Kidney tubule cell (primary cell): ENCODE measurements at places on chromosomes 13 and 19.
A peak's percentile ranks its signal among the peaks of the same experiment; 100 is the strongest.

DNA sequence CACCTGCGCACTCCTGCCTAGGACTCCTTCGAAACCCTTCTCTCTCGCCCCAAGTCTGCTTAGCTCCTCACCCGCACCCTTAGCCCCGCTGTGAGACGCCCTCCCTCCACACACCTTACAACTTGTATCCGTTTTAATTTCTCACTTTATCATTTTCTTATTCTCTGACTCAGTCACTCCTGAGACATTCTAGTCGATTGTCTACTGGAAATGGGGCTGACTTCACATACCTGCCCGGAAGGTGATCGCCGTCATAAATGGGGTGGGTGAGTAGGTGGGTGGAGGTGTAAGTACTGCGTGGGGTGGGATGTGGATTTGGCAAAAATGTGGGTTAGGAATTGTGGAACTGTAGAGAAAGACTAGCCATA is 714 bp downstream of the NDFIP2 start:
- peak; percentile 70 for DNase-seq

GRCh38 chr13:106835477-106835876 is 267.5 kb upstream of the ARGLU1 start:
- no peak for DNase-seq

- DNase-seq: peak; percentile 23
Measured at GRCh38 chr13:98225036-98225940, 48.2 kb upstream of the RNF113B start.

GRCh38 chr19:5492635-5493409 is 37.6 kb downstream of the ZNRF4 start:
- DNase-seq: no peak

DNA sequence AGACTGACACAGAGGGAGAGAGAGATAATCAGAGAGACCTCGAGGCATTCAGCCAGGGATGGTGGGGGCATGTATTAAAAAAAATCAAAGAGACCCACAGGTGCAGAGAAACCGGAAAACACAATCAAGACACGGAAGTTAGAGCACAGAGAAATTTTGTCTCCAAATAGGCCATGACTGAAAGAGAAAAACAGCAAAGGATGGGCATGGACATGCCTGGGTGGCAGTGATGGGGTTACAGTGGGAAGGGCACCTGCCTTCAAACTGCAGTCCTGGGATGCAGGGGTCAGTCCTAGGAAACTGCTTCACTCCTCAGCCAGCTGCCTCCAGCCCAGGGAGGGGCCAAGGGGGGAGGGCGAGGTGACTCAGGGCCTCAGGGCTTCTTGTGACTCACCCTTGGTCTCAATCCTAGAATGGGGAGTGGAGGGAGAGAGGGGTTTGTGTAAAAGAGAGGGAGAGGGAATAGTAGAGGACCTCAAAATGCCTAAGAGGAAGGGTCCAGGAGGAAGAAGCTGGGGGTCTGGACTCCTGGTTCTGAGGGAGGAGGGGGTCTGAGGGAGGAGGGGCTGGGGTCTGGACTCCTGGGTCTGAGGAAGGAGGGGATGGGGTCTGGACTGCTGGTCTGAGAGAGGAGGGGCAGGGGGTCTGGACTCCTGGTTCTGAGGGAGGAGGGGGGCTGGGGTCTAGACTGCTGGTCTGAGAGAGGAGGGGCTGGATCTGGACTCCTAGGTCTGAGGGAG is 3.6 kb upstream of the KCNN4 start:
- peak; percentile 83 for DNase-seq

DNA sequence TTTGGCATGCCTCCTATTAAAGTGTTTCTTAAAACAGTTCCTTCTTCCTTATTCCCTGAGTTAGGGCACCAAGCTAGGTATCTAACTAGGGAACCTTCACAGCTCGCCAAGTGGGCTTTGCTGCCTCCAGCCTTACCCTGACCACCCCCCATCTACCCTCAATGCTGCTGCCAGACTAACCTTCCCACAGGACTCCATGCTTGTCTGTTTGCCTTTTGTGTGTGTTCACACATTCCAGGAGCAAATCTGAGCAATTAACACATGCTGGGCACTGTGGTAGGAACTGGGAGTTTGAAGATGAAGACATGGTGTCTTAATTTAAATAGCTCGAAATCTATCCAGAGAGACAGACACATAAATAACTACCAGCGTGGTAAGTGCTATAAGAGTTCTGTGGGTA is 185.2 kb downstream of the MZT1 start:
- no peak for DNase-seq

GRCh38 chr13:112903071-112903577 is 65.9 kb upstream of the MCF2L start:
- no peak for DNase-seq

- DNase-seq: no peak
Measured at GRCh38 chr13:22375151-22375550, 704.3 kb downstream of the FGF9 start.

DNA sequence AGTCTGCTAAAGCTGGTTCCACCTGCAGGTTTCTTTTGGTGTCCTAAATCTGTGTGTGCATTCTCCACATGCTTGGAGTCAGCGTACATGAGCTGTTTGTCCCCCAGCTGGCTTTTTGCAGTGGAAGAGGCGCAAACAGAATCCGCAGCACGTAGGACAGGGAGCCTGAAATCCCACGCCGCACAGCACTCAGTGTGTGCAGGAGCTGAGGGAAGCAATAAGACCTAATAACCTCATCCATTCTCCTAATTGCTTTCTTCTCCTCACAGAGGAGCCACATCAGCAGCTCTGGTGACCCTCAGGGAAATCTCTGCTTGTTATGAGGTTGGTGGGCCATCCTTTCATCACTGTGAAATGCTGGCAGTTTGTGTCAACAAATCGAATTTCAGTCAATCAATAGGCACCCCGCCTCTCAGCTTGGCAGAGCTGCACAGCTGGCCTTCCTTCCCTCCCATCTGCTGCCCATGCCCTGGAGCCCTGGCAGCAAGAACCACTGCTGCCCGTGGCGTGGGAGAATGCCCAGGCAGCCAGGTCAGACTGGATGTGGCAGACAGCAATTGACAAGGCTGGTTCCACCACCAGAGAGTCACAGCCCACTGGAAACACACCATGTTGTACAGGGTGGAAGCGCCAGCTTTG is 136.7 kb downstream of the ZDHHC20 start:
- DNase-seq: no peak

- DNase-seq: no peak
Measured at GRCh38 chr19:58010507-58010906, 7.9 kb upstream of the ZNF606 start.

DNA sequence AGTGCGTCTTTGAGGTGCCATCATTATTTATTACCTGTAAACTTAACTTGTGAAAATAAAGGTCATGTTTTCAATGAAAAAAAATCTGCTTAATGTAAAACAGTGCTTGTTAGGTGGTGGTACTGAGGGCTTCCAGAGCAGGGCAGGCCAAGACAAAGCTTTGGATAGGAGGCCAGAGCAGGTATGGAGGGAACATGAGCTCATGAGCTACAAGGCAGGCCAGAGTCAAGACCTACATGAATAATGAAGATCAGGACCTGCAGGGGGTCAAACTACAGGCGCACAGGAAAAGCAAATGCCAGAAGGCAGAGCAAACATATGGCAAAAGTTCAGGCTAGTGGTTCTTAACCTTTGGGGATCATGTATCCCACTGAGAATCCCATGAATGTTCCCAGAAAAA is 343.5 kb downstream of the GPC5 start:
- no peak for DNase-seq

- peak; percentile 41 for DNase-seq
Measured at GRCh38 chr19:38277969-38278680, 13.8 kb downstream of the SPINT2 start.

- no peak for DNase-seq
Measured at GRCh38 chr13:51834581-51835171, 10.3 kb downstream of the TMEM272 start.

GRCh38 chr19:49950956-49951526 is 9.9 kb downstream of the SIGLEC11 start:
- DNase-seq: no peak

GRCh38 chr13:82698383-82698782 is 1183.9 kb downstream of the SLITRK1 start:
- no peak for DNase-seq

GRCh38 chr13:36163809-36164308 is 32.7 kb upstream of the DCLK1 start:
- peak; percentile 77 for DNase-seq

DNA sequence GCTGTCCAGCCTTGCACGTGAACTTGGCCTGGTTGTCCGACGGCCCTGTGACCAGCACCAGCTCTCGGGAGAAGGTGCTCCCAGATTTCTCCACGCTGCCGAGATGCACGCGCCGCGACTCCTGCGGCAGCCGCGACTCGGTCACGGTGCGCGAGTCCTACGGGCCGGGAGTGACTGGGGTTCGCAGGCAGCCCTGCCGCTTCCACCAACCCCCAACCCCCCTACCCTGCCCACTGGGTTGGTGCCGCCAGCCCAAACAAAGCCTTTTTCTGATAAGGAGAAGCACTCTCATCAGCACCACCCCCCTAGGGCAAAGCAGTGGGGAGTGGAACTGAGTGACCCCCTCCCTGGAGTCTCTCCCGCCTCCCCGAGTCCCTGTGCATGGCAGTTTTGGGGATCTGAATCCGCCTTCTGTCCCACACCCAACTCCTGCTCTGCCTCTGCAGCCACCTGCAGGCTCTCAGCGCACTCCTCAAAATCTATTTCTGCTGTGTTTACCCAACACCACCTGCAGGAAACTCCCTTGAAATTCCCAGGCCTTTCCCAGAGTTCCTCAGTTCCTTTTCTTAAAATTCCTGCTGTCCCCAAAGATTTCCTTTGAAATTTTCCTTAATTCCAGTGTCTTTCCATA is 6.2 kb downstream of the NPHS1 start:
- DNase-seq: no peak

DNA sequence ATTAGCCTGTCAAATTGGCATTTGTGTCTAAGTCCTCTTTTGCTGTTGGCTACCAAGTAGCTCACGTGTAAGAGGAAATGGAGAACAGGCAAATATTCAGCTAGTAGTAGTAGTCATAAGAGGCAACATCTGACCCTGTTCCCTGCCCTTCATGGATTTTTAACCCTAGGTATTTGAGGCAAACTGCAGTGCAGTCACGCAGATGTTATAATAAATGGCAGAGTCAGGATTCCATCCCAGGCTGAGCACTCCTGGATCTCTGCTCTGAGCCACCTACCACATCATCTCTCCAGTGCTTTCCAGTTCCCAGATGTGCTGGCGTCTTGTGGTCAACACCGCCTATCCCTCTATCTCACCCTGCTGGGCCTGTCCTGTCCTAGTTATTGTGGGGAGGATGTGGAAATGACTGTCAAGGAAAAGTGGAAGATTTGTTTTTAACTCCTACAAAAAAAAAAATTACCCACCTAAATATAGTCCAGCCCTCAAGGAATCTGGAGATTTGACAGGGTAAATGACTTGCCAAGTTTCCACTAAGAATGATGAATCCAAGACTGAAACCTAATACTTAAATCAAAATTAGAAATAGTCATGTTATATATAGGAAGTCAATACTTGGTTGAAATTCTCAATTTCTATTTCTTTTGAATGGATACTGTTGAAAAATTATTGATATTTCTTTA is 322.9 kb downstream of the GPC6 start:
- peak; percentile 84 for DNase-seq

DNA sequence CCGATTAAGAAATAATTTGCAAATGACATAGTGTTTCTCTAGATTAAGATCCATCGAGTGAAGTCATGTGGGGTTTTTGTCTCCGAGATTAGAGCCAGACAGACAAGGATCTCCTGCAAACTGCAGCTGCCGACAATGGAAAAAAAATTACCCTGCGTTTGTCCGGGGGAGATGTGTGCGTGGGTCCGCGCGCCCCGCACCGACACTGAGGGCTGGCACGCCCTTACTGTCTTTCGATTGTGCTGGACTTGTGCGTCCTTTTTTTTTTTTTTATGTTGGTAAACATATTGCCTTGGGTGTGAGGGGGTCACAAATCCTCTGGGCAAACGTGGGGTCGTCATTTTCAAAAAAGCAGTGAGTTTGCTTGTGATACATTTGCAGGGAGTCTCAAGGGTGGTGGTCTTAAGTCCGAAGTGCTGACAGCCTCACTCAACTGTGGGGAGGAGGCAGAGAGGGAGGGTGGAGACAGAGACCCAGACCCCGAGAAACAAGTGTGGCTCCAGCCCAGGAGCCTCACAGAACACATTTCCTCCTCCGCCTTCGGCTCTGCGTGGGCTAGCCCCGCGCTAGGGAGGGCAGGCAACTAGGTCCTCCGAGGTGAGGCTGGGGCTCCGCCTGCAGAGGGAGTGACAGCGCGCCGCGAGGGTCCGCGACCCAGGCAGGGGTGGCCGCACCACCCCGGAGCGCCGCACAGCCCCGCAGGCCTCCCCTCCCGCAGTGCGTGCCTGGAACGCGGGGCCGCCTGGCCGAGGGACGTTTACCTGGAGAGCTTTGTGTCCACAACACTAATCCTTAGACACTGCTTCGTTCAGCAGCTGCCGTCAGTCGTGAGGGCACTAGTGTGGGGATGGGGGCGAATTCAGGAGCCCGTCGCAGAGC is 11.7 kb upstream of the SOX1 start:
- no peak for DNase-seq

DNA sequence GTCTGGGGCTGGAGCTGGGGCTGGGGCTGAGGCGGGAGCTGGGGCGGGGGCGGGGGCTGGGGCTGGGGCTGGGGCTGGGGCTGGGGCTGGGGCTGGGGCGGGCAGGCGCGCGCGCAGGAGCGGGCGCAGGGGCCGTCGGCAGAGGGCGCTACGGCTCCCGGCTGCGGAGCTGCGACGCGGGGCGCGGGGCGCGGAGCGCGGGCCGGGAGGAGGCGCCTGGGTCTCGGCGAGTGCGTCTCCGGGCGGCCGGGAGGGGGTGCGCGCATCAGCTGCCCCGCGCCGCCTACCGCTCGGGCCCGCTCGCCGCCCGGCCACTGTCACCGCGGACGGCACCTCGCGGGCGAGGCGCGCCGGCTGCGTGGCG is 422 bp upstream of the MTUS2 start:
- peak; percentile 50 for DNase-seq

DNA sequence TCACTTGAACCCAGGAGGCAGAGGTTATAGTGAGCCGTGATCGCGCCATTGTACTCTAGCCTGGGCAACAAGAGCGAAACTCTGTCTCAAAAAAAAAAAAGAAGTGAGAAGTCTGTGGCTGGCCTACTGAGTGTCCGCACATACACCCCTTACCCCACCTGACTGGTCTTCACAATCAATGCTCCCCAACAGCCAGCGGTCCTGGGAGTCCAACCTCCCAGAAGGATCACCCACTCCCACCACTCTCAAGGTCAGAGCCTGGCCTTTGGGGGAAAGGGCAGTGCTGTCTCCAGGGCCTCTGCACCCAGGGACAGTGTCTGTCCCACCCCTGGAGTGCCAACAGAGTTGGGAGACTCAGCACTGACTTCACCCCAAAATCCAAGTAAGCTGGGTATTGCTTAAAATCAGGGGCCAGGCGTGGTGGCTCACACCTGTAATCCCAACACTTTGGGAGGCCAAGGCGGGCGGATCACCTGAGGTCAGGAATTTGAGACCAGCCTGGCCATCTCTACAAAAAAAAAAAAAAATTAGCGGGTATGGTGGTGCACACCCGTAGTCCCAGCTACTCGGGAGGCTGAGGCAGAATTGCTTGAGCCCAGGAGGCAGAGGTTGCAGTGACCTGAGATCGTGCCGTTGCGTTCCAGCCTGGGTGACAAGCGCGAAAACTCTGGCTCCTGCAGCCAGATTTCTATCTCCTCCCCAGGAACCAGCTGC is 2.3 kb upstream of the CD320 start:
- no peak for DNase-seq
